EH (cell line): ENCODE measurements at places on chromosomes 12 and 14.

- no peak for DNase-seq
Measured at GRCh38 chr12:15707516-15708199, 81.5 kb downstream of the EPS8 start.

GRCh38 chr12:128531170-128531569, 264.2 kb downstream of the TMEM132C start:
- DNase-seq = no peak

- no peak for DNase-seq
Measured at GRCh38 chr12:70319605-70320004, 46.5 kb upstream of the KCNMB4 start.

GRCh38 chr12:6703631-6704030, 3.0 kb upstream of the PIANP start:
- DNase-seq = peak; percentile 35

DNA sequence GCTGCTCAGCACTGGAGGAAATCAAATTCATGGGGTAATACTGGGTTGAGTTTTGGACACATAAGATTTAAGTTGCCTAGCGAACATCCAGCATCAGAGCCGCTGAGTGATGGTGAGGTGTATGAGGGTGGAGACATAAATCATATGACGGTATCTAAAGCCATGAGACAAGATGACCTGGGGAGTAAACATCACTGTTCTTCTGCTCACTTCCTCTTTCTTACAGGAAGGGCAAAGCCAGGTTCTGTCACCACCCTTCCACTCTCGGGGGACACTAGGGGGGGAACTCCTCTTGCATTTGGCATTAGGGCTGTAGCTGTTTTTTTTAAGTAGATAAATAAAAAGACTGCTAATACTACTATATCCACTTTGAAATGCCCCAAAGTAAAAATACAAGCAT, 24.0 kb downstream of the PRDM4 start:
- no peak for DNase-seq

GRCh38 chr14:91349481-91350074, 68.0 kb downstream of the CCDC88C start:
- no peak for DNase-seq

DNA sequence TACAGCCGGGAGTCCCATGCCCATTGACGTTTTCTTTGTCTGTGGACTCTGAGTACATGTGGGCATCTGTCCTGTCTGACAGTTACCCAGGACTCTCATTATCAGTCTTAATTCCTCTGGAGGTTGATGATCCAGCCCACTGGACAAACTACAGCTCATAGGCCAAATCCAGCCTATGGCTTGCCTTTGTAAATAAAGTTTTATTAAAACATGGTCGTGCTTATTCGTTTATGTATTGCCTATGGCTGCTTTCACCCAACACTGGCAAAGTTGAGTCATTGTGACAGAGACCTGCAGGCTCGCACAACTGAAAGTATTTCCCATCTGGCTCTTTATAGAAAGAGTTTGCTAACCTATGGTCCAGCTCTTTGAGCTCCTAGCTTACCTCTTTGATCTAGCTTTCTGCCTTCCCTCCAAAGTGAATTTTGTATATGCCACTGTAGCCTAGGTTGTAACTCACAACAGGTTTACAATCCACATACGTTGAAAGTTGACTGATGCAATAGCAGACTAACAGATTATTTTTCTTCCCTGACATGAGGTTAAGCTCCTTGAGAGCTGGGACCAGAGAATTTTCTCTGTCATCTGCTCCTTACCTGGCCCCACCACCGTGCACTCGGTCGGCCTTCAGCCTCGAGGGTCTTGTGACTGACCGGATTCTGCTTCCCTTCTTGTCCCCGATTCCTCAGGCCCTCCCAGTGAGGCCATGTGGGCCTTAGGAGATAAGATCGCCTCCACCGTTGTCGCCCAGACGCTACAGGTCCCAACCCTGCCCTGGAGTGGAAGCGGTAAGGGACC, 57.3 kb downstream of the ACACB start:
- no peak for DNase-seq

DNA sequence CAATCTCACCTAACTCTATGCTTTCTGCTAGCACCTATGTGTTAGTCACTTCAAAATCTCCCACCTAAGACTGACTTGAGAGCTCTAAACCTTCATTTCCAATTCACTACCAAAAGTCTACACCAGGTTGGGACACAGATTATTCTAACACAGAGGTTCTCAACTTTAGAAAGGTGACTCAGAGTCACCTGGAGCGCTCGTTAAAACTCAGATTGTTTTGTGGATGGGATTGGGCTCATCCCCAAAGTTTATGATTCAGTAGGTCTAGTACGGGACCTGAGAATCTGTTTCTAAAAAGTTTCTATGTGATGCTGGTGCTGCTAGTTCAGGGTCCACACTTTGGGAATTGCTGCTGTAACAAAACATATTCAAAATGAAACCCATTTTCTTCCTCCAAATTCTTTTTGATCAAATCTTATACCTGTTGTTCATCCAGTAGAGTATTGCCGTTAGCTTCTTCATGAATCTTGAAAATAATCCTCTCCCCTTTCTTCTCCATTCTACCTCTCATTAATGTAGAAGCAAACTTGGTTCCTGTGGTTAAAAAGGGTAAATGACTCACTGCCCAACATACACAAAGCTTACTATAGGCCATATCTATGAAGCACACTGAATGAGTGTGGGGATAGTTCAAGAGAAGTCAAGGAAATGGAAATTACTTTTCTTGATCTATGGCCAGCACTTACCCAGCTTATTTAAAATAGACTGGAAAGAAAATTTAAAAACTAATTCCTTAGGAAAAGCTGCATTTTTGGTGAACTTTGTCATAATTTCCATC, 206.7 kb downstream of the KIF21A start:
- DNase-seq = no peak

DNA sequence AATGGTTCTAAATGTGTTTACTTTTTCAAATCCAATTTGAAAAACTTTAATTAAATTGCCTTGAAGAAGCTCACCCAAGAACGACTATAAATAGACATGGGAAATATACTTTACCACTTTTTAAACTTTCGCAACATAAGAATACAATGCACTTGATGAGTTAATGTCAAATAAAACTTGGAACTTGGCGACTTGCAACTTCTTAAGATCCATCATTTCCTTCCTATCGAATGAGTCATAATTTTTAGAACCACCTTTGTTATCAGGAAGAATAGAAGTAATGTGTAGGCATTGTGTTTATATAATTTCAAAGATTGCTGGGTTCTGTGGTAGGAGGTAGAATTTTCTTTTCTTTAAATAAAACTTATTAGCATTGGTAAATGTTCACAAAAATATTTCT, 1417.4 kb upstream of the FLRT2 start:
- DNase-seq = no peak

DNA sequence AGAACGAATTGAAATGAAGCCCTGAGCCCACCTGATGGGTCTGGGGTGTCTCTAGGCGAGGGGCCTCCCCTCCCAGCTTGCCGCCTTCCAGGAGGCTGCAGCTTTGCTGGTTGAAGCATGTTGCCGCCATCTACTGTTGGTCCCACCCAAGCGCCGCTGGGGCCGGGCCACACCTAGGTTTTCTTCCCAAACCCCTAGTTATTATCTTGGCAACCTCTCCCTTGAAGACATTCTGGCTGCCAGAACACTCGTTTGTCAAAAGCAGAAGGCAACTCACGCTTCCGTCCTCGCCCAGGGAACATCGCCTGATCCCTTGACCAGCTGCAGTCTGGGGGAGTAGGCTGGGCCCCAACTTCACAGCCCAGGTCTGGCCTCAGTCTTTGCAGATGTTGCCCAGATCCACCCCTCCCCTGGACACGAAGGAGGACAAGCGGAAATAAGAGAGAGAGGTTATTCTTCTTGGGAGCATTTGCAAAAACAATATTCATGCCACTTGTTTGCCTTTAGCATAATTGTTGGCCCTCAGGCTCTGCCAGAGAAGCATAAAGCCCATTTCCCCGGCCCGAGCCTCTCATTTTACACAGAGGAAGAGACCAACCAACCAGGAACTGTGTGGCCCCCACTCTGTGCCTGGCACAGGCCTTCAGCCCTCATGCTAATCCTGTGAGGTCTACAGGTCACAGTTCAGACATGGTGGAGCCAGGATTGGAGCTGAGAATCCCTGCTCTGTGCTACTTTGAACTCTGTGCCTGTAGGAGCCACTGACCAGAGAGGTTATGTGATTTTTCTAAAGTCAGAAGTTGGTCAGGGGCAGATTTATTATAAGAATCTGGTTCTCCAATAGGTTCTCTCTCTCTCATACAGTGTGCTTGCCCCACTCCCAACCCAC, 6.8 kb downstream of the EMP1 start:
- DNase-seq = peak; percentile 44

GRCh38 chr12:76804435-76804976, 40.6 kb downstream of the ZDHHC17 start:
- no peak for DNase-seq

DNA sequence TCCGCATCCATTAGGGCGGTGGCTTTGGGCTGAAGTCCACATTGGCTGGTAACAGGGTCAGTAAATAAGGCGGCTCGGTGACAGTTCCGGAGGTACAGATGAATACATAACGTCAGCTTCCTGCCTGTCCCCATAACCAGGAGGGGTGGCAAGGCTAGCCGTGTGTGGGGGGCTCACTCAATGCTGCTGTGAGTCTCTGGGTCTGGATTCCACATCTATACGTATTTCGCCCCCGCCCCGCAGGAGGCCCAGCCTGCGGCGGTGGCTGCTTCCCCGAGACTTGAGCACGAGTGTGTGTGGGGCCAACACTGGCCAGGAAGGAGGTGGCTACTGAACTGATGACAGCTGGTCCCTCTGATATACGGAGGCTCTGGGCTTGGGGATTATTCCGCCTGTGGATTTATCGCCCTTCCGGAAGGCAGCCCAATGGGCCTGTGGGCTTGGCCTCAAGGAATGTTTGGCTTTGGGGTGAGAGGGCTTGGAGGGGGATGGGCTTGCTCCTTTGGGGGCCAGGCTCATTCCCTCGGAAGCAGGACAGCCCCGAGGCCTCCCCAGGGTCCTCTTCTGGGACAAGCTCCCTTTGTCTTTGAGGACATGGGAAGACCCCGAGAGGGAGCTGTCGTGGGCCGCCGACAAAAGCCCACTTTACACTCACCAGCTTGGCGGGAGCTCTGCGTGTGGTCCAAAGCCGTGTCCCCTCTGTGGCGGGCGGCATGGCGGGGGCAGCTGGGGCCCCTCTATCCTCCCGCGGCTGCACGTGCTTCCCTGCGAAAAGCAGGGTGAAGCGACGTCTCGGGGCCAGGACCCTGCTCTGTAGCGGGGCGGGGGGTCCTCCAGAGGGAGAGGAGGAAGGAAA, 82.1 kb downstream of the KIF26A start:
- no peak for DNase-seq

GRCh38 chr12:11754256-11754655, 104.8 kb downstream of the ETV6 start:
- no peak for DNase-seq

DNA sequence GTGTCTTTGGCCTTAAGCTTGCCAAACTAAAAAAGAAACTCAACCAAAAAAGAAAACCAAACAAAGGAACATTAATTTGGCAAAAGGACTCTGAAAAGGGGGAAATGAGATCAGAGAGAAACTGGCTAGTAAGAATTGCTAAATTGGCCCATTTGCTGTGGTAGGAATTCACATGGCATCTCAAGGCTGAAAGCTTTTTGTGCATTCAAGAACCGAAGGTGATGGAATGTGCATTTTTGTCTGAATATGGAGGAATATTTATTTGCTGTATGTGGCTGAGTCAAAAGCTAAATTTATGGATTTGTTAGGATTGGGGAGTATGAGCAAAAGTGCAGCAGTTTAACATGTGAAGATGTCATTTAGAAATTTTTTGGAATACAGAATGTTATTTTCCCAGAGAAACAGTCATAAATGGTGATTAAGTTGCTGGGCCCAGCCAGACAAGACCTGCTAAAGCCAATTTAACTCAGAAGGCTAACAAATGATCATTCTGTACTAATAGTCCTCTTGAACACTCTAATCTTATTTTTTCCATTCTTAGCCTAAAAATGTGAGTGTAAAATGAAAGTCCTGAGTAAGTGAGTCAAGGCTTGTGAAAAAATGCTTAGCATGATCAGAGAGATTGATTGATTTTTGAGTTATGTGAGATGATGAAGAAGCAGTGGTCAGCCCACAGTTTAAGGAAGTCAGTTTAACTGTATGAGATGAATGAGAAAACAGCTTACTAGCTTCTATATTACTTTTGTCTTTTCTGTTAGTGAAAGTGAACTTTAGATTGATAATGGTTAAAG, 94.1 kb downstream of the ANO6 start:
- peak; percentile 93 for DNase-seq

DNA sequence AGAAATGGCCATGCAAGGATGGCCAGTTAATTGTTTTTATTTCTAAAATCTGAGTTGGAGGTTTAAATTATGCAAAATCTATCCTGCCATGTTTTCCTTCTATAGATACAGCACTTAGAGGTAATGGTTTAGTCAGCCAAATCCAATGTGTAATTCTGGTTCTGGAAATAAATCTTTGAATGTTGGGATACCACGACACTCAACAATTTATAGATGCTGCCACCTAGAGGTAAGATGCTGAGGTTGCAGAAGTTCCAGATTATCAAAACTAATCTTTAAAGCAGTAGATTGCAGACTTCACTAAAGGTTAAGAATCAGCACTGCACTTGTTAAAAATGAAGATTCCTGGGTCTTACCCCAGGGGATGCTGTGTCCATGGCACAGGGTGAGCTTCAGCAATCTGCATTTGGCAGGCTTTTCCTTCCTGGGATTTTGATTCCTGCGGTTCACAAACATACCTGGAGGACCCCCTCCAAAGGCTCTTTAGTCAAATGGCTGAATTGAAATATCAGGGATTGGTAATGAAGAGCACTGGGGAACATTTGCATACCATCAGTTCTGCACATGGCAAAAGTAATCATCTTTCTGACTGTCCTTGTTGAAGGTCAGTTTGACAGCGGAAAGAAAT, 53.4 kb upstream of the ANO4 start:
- peak; percentile 45 for DNase-seq

- no peak for DNase-seq
Measured at GRCh38 chr12:132443091-132443490, 46.9 kb upstream of the FBRSL1 start.

GRCh38 chr14:22314183-22314820, 274.7 kb downstream of the DAD1 start:
- DNase-seq = peak; percentile 53

DNA sequence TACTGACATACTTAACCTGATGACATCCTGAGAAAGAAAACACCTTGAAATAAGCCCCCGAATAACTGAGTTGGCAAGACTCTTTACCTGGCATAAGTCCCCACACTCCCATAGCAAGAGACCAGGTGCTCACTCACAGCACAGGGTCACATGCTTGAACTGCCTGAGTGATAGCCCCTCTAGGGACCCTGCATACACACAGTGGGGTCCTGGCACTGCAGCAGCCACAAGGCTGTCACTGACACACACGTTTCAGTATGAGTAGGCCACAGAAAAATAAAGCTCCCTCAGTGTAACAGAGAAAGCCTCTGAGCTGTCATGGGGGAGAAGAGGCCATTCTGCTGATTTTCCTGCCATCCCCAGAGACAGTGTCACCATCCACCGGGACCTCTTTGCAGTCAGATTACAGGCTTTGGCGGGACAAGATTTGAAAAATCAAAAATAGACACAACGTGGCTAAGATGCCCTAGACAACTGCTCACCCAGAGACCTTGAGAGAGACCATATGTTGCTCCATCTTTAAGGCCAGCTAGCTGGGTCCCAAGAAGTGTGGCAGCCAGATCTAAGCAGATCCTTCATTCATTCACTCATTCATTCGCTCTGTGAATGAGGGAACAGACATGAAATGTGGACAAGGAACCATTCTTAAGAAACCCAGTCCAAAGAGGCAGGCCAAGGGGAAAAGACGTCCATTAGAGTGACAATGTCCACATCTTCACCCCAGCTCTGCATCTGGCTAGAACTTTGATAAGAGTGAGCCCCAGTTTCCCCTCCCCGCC, 1.6 kb downstream of the SCARB1 start:
- DNase-seq = no peak
